ENCODE measurements at places on chromosomes 3 and 15. TPM values are rescaled to one million over a fixed set of nuclear protein-coding genes. Genes with fewer than 3 reads are reported as not detected.

DNA sequence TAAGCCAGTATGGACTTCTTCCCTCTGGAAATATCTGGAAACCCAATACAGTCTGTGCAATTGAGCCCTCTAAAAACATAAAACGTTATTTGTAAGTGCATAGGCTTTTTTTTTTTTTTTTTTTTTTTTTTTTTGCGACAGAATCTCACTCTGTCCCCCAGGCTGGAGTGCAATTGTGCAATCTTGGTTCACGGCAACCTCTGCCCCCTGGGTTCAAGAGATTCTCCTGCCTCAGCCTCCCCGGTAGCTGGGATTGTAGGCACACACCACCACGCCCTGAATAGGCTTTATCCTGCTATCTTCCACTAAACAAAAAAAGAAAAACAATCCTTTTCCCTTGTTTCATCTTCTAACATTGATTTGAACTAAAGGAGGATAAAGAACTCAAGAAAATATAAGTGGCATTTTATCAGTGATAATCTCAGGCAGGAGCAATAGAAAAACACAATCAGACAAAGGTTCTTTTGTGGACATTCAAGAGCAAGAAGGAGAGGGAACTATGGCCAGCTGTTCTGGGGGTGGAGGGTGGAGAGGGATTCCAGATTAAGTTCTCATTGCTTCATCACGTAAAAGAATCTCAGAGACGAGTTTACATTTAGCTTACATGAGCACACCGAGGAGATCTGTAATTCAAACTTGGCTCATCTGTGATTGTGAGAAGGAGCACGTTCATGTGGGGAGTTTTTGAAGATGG, 68.6 kb downstream of the ITGB5 start:
- no peak for DNase-seq
- no peak overlapping the region for H3K4me3 ChIP-seq
- no peak overlapping the region for H3K27ac ChIP-seq

The CPLX3 gene
- not detected for total RNA-seq

The MESP2 gene
- total RNA-seq: not detected

- H3K36me3 ChIP-seq: no peaks in the 10 kb centered on the region
- H3K27ac ChIP-seq: no peak overlapping the region
- no peak for DNase-seq
- no peaks in the 10 kb centered on the region for H3K27me3 ChIP-seq
- H3K4me1 ChIP-seq: no peaks in the 10 kb centered on the region
These were observed 3.6 kb downstream of the ZBED2 start for GRCh38 chr3:111591555-111591954.

GRCh38 chr3:445960-446359, 249.4 kb downstream of the CHL1 start:
- H3K4me3 ChIP-seq: no peak overlapping the region
- no peaks in the 10 kb centered on the region for H3K4me1 ChIP-seq
- no peak overlapping the region for H3K27ac ChIP-seq
- DNase-seq: no peak
- H3K36me3 ChIP-seq: no peaks in the 10 kb centered on the region

The HYKK gene
- 1.7 TPM for total RNA-seq

DNA sequence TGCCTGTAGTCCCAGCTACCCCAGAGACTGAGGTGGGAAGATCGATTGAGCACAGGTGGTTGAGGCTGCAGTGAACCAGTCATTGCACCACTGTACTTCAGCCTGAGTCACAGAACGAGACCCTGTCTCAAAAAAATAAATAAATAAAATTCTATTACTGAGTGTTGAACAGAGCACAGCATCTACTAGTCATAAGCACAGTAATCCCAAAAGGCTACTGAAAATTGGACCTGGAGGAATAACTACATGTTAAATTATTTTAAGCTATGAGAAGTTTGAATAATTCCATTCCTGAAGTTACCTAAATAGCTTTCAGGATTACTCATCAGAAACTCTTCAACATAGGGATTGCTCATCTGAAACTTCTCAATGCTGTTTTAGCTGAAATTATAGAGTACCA, 43.4 kb downstream of the ARMC8 start:
- H3K4me1 ChIP-seq: no peaks in the 10 kb centered on the region
- H3K27ac ChIP-seq: no peak overlapping the region
- H3K4me3 ChIP-seq: no peak overlapping the region
- H3K27me3 ChIP-seq: no peaks in the 10 kb centered on the region

The FANCI gene
- total RNA-seq: 1.8 TPM

The SLC51B gene
- total RNA-seq: 2.1 TPM

DNA sequence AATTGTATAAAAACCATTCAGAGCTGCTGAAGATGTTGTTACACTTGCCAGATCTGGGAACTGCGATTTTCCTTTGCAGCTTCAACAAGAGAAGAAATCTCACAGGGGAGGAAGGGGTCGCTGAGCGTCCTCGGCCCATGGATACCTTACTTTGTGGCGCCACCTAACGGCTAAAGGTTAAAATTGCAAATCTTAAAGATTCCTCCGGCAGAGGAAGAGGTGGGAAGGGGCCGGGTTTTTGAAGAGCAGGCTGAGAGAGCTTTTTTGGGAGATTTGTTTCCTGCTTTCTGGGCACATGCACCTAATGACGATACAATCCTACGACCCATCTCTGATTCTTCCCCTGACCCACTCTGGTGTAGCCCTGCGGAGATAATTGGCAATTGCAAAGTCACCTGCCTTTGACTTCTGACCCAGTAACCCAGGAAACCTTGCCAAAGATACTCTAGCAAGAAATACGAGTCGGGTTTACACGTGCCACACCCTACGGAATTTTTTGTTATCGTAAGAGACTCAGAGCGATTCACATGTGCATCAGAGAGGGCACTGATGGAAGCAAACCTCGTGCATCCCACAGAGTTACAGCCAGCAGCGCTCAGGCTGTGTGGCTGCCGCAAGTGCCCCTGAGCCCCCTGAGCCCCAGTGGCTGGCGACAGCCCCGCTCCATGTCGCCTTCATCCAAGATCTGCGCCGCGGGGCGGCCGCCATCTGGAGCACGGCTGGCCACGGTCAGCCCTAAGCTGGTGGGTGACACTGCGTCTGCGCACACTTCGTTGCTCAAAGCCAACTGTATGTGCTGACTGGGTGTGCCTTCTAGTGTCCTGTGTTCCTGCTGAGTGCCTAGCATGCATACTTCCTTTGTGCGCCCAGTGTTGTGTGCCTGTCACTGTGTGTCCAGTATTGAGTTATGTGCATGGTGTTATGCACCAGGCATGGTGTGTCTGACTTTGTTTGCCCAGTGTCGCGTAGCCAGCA, 55.2 kb upstream of the CHRNA7 start:
- H3K4me3 ChIP-seq: no peak overlapping the region
- H3K4me1 ChIP-seq: peaks cover 9% of the 10 kb centered on the region
- H3K36me3 ChIP-seq: no peaks in the 10 kb centered on the region
